Fibroblast of lung (primary cell): ENCODE measurements at places on chromosomes 6 and 20. TPM values are rescaled to one million over a fixed set of nuclear protein-coding genes. Genes with fewer than 3 reads are reported as not detected.
A peak's percentile ranks its signal among the peaks of the same experiment; 100 is the strongest.

Gene TPD52L1
- 41.0 and 41.1 TPM in 2 replicates for total RNA-seq

Gene FAM83C
- not detected in 2 replicates for total RNA-seq

Gene NR2E1
- total RNA-seq, result not detected in 2 replicates

Gene NKX2-2
- total RNA-seq, result not detected in 2 replicates

Gene TREML4
- total RNA-seq, result not detected in 2 replicates

Gene BHLHE23
- not detected in 2 replicates for total RNA-seq

Gene CCM2L
- total RNA-seq, result not detected in 2 replicates

Gene FABP7
- not detected in 2 replicates for total RNA-seq

Gene BYSL
- total RNA-seq, result 13.7 and 14.9 TPM in 2 replicates

DNA sequence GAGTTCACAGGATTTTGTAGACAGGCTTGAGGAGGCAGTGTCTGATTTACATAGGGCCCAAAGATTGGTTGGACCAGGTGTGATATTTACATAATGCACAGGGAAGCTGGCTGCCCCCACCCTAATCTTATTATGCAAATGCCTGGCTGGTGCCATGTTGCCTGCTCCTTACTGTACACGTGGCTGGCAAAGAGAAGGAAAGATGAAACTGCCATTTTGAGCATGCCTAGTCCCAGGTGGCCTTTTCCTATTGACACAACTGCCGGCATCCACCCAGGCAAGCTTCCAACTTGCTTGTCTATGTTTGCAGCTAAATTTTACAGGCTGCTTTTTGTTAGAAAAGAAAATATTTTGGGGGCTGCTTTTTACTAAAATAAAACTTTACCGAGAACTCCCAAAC, 174.6 kb downstream of the LMBRD1 start:
- no peak for DNase-seq

GRCh38 chr6:136647363-136647852, 97.2 kb upstream of the MAP7 start:
- peak; percentile 96 for DNase-seq

DNA sequence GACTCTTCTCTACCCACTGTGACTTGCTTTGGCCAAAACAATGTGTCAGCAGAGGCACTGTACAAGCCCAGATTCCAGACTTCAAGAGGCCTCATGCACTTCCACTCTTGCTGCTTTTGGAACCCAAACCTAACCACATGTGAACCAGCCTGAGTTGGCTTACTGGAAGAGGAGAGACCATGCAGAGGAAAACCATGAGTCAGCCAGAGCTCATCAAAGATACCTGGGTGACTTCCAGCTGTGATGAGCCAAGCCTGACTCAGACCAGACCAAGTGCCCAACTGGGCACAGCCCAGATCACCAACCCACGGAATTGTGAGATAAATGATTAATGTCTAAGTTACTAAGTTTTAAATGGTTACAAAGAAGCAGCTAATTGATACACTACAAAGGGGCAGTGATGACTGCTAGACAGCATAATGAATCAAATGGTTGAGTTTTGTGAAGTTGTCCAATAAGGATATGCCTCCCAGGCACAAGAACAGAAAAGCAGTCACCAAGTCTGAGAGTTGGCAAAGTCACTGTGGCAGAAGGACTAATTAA, 16.2 kb upstream of the BEND6 start:
- DNase-seq, result peak; percentile 100

DNA sequence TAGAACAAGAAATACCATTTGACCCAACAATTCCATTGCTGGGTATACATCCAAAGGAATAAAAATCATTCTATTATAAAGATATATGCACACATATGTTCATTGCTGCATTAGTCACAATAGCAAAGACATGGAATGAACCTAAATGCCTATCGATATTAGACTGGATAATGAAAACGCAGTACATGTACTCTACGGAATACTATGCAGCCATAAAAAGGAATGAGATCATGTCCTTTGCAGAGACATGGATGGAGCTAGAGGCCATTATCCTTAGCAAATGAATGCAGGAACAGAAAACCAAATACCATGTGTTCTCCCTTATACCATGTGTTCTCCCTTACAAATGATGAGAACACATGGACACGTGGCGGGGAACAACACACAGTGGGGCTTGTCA, 190.2 kb downstream of the HACE1 start:
- no peak for DNase-seq

- DNase-seq, result no peak
These were observed 26.2 kb upstream of the FOXP4 start for GRCh38 chr6:41519745-41520699.

- DNase-seq, result no peak
These were observed 1.6 kb downstream of the SIRPD start for GRCh38 chr20:1555952-1556351.

DNA sequence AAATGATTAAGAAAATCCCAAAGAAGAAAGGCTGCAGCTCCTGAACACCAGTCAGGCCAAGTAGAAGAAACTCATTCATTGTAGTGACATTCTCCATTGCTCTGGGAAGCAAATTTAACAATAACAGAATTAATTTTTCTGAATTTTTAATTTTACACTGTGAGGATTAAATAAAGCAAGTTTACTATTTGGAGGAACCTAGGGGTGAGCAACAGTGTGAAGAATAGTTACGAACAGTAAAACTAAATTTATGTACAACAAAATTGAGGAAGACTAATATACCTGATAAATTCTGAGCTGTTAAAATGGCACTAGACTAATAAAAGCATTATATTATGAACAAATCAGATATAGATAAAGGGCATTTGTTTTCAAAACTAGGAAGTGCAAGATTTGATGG, at the start of gene OR12D3:
Gene OR12D3, minus strand, starts transcription at position 101 of the 400 bp plus-strand sequence. Its CDS starts 4 bp downstream, at position 97.
- DNase-seq, result no peak

- DNase-seq, result no peak
These were observed 42.0 kb upstream of the DSN1 start for GRCh38 chr20:36815454-36816091.

DNA sequence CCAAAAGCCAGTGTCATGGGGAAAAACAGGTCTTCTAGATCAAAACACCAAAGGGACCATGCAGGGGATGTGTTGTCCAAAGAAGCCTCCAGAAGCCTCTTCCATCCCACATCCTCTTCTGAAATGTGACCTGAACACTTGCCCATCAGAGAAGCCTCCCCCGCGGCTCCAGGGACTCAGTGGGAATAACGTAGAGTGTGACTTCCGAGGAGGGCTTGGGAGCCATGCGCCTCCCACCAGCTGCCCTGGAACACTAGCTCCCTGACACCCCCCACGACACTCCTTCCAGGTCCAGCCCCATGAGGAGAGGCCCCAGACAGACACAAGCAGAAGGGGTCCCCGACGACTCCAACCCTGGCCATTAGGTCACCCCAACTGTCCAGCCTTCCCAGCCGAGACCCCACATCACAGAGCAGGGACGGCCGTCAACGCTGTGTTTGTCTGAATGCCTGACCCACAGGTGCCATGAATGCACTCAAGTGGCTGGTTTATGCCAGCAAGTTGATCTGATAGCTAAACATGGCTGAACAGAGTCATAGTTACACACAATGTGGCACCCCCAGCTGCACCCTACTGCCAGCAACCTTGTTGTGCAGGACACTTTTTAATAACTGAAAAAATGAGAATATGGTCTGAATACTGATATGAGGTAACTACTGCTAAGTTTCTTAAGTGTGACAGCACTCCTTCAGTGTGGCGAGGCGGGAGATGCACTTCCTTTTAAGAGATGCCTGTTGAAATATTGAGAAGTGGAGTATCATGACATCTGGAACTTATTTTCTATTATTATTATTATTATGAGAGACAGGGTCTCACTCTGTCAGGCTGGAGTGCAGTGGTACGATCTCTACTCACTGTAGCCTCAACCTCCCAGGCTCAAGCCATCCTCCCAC, 58.0 kb downstream of the GINS1 start:
- DNase-seq, result no peak

GRCh38 chr20:51139891-51140290, 117.0 kb upstream of the KCNG1 start:
- DNase-seq, result no peak

DNA sequence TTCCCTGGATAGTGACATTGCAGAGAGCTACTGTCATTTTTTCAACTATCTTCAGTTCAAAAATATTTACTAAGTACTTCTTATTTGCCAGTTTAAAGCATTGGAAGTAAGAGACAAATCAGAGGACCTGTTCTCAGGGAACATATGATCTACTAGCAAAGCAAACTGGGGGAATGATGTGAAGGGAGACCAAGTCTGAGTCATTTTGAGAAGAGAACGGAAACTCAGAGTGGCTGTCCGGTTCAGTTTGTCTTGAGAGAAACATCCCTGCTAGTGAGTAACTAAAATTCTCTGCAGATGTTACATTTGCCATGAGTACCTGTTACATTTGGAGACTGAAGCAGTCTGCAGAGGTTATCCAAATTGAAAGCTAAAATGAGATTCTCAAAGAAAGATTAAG, 118.3 kb downstream of the KCNQ5 start:
- no peak for DNase-seq

GRCh38 chr6:41494212-41495110, 51.7 kb upstream of the FOXP4 start:
- peak; percentile 48 for DNase-seq

DNA sequence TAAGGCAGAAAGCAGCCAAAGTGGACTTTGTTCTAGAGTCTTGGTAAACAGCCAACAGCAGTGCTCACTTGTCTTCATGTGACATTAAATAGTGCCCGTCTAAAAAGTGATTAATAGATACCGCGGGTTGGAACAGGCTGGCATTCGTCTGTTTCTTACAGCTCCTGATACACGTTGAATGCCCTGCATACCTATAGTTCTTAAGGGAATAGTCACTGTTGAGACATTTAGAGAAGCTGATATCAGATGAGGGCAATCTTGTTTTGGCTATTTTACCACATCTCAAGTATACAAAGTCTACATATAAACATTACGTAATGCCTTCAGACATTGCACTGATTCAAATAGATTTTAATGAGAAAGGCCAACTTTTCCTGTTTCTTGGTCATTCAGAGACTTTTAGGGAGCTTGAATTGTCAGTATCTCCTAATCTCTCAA, 374.9 kb upstream of the FLRT3 start:
- peak; percentile 74 for DNase-seq

DNA sequence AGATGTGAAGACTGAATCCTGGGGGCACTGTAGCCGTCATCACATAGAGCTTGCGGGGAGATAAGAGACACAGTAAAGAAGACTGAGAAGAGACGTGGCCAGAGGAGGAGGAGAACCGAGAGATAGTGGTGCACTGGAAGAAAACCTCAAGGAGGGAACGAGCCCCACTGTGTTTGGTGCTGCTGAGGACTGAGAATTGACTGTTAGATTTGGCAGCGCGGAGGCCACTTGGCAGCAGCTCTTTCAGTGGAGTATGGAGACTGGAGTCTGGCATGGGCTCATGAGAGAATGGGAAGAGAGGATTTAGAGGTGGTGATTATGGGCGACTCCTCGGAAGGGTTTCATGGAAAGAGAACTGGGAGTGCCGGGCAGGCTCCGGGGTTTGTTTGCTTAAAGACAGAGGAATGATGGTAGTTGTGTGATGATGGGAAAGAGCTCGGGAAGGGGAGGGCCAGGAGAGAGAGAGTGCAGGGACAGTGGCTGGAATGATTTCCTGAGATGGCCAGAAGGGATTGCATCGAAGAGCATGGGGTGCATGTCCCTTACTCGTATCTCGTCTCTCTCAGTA, 18.0 kb downstream of the CDYL start:
- DNase-seq, result peak; percentile 42

GRCh38 chr6:33417128-33417902, 592 bp downstream of the CUTA start:
- DNase-seq, result peak; percentile 72

GRCh38 chr6:25547797-25548196, 104.2 kb upstream of the SCGN start:
- DNase-seq, result no peak

- peak; percentile 30 for DNase-seq
These were observed 18.7 kb downstream of the CDS2 start for GRCh38 chr20:5145365-5146098.

DNA sequence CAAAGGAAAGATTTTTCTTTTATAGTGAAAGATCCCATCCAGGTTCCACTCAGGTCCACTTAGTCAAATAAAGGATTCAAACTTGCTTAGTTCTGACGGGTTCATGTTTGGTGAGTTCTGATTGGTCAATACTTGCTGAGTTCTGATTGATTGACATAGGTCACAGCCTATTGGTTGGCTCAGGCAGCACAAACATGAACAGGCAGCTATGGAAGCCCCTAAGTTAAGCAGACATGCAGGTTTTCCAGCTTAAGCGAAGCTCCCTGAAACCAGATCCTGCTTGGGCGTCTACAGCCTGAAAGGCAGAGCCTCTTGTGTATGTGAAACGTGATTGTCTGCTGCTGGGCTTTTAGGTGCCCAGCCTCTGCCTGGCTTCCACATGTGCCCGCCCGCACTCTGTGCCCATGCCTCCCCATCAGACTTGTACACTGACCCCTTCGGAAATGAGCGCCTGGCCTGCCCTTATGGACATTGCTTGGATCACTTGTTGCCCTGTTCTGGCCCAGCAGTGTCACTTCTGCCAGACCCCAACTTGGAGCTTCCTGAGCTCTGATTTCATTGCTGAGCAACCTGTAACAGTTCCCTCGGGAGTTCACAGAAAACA, 45.4 kb upstream of the ECI2 start:
- peak; percentile 67 for DNase-seq

DNA sequence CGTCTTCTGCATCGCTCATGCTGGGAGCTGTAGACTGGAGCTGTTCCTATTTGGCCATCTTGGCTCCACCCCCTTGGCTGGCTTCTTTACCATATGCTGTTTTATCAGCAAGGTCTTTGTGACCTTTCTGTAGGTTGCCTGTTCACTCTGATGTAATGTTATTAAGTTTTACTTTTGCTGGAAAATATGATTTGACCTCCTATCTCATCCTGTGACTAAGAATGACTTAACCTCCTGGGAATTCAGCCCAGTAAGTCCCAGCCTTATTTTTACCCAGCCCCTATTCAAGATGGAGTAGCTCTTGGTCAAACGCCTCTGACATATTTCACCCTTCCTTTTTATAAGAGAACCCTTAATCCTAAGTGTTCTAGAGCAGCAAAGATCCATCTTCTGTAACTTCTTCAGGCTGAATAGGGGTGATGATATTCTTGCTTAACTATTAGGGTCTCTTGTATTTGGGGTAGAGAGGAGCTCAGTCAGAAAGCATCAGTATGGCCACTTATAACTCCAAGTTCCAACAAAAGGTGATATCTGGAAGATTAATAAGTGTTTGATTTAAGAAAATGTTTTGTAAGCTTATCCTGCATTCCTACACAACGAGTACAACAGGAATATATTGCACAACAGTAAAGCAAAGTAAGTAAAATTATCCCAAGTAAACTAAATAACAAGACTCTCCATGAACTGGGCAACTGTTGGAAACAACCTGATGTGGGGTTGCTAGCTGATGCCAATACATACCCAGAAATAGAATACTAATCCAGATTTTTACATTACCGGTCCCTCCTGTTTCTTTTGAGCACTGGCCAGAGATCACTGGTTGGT, 23.1 kb upstream of the HMGN3 start:
- DNase-seq, result peak; percentile 68

DNA sequence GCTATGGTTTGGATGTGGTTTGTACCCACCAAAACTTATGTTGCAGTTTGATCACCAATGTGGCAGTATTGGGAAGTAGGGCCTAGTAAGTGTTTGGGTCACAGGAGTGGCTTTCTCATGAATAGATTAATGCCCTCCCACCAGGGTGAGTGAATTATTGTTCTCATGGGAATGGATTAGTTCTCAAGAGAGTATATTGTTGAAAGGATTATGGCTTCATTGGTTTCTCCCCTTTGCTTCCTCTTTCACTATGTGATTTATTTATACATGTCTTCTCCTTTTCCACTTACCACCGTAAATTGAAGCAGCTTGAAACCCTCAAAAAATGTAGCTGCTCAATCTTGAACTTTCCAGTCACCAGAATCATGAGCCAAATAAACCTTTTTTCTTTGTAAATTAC, 10.8 kb downstream of the UFL1 start:
- no peak for DNase-seq

GRCh38 chr20:43691928-43692524, 25.1 kb downstream of the MYBL2 start:
- peak; percentile 12 for DNase-seq

- DNase-seq, result no peak
These were observed 234.7 kb upstream of the SULF2 start for GRCh38 chr20:48019940-48020339.
